ENCODE measurements at places on chromosomes 5 and 9.

DNA sequence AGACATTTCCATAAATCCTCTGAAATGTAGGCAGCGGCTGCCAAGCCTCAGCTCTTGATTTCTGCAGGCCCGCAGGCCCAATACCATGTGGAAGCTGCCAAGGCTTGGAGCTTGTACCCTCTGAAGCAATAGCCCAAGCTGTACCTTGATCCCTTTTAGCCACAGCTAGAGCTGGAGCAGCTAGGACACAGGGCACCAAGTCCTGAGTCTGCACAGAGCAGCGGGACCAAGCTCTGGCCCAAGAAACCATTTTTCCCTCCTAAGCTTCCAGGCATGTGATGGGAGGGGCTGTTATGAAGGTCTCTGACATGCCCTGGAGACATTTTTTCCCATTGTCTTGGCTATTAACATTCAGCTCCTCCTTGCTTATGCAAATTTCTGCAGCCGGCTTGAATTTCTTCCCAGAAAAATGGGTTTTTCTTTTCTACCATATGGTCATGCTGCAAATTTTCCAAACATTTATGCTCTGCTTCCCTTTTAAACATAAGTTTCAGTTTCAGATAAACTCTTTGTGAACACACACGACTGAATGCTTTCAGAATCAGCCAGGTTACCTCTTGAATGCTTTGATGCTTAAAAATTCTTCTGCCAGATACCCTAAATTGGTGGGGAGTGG is 14.4 kb upstream of the ZFR start:
- no peak for DNase-seq

GRCh38 chr5:59569158-59569557 is 324.4 kb downstream of the PDE4D start:
- DNase-seq = no peak

GRCh38 chr9:72149231-72149975 is at the start of gene GDA:
GDA (plus strand) TSS chr9:72149440; CDS start chr9:72149560, 120 bp downstream.
- no peak for DNase-seq

GRCh38 chr9:76643399-76644117 is 120.7 kb upstream of the PCA3 start:
- DNase-seq = no peak

DNA sequence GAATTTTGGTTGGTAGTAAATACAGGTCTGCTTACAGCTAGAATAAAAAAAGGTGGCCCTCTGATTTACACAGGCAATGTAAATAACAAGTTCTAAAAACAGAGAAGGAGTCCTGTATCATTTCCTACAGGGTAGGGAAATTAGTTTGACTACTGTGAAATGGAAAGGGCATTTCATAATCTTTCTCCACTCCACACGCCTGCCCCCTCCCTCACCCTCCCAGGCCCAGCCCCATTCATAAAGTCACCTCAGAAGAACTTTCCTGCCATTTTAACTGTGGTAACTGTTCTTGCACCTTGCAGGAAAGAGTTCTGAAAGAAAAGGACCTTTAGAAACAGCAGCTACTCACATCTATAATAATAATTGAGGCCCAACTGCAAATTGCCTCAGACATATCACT is 69.7 kb downstream of the MEF2C start:
- DNase-seq = no peak

DNA sequence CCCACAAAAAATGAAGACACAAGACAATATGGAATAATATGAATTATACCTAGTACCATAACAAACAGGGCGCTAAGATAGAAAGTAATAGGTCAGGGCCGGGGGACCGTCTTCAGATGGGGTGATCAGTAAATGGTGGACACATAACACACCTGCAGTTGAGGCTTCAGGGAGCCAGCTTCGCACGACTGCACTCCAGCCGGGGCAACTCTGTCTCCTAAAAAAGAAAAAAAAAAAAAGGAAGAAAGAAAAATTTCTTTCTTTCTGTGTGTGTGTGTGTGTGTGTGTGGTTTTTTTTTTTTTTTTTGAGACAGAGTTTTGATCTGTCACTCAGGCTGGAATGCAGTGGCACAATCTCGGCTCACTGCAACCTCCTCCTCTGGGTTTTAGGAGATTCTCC is 75.0 kb upstream of the HSPA9 start:
- DNase-seq = no peak

DNA sequence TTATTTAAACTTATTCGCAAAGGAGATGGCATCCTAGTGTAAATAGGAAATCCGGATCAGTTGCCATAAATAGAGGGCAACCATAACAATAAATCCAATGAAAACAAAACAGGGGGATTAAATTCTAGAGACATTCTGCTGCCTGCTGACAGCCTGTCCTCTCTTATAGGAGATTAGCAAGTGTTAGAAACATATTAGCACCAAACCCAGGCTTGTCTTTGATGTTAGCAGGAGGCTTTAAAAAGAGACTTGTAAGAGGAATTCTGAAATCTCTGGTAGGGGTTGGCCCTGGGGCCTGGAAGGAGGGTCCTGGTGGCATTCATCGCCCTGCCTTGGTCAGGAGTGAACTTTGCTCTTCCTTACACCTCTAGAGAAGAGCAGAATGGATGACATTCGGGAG is 21.6 kb downstream of the NDST1 start:
- DNase-seq = no peak

GRCh38 chr9:135129137-135129695 is 41.7 kb downstream of the OLFM1 start:
- DNase-seq = no peak

GRCh38 chr5:93150311-93151012 is 430.6 kb downstream of the NR2F1-AS1 start:
- no peak for DNase-seq

Data from midbrain (tissue), 1 donor.